Thymus (tissue), 14 donors: ENCODE measurements at places on chromosomes 1 and 21. TPM values are rescaled to one million over a fixed set of nuclear protein-coding genes. Genes with fewer than 3 reads are reported as not detected.

The AIRE gene
- 11.9 TPM for total RNA-seq

The SEMA6C gene
- 1.5 TPM for total RNA-seq

The ARHGAP30 gene
- total RNA-seq, result 65.7 TPM

The AMY1A gene
- 0.05 TPM for total RNA-seq

The PACC1 gene
- total RNA-seq, result 17.1 TPM

The C1QTNF12 gene
- 2.1 TPM for total RNA-seq

The CACHD1 gene
- total RNA-seq, result 4.6 TPM

The DPYD gene
- 29.4 TPM for total RNA-seq

The ST6GALNAC3 gene
- 1.8 TPM for total RNA-seq

The SEC16B gene
- total RNA-seq, result 0.28 TPM

The PBX1 gene
- 12.7 TPM for total RNA-seq

The THEM5 gene
- 0.09 TPM for total RNA-seq

The FCRL2 gene
- total RNA-seq, result 0.33 TPM

The SLC30A10 gene
- 0.09 TPM for total RNA-seq

The OVAAL gene
- 0.05 TPM for total RNA-seq

The ERICH3 gene
- total RNA-seq, result 5.2 TPM

The SAMD13 gene
- total RNA-seq, result 3.7 TPM

The RGS4 gene
- 0.66 TPM for total RNA-seq

The ITSN1 gene
- total RNA-seq, result 7.4 TPM

The NTMT2 gene
- not detected for total RNA-seq

The HHAT gene
- total RNA-seq, result 3.7 TPM

The BSDC1 gene
- total RNA-seq, result 35.3 TPM

The GABPB2 gene
- total RNA-seq, result 18.9 TPM

The RNF220 gene
- 66.3 TPM for total RNA-seq

The NUDT4B gene
- 0.76 TPM for total RNA-seq

The CDC20 gene
- total RNA-seq, result 68.1 TPM

The MUL1 gene
- 14.5 TPM for total RNA-seq

The CYP4X1 gene
- 0.38 TPM for total RNA-seq

The TNFRSF18 gene
- total RNA-seq, result 4.2 TPM

The EDN2 gene
- total RNA-seq, result 0.14 TPM

The AMIGO1 gene
- 2.5 TPM for total RNA-seq

The TINAGL1 gene
- total RNA-seq, result 6.3 TPM

The PLA2G4A gene
- total RNA-seq, result 4.7 TPM

The CYP4A11 gene
- not detected for total RNA-seq

The NUP210L gene
- 0.14 TPM for total RNA-seq

The BSND gene
- 0.14 TPM for total RNA-seq

The TMEM51 gene
- 3.4 TPM for total RNA-seq

The IRF6 gene
- total RNA-seq, result 22.8 TPM

The KRTAP12-4 gene
- not detected for total RNA-seq

The IL19 gene
- total RNA-seq, result 0.28 TPM

The APP gene
- 110 TPM for total RNA-seq

The F11R gene
- total RNA-seq, result 28.3 TPM

The FDPS gene
- 175 TPM for total RNA-seq

The NECTIN4 gene
- 0.66 TPM for total RNA-seq

The RNPC3 gene
- 11.2 TPM for total RNA-seq

The CD55 gene
- 11.9 TPM for total RNA-seq

The SPATA45 gene
- total RNA-seq, result 0.33 TPM

The SLFNL1 gene
- 0.19 TPM for total RNA-seq

The RAP1GAP gene
- total RNA-seq, result 3.5 TPM

The RNU1-4 gene
- 17,380 TPM for total RNA-seq

The INTS3 gene
- total RNA-seq, result 18.2 TPM

The CD247 gene
- 252 TPM for total RNA-seq

The DDAH1 gene
- total RNA-seq, result 0.99 TPM

The DYRK1A gene
- total RNA-seq, result 64.7 TPM

The PADI2 gene
- 1.4 TPM for total RNA-seq
